NCI-H1930 (cell line): ENCODE measurements at places on chromosomes 6 and 20.

DNA sequence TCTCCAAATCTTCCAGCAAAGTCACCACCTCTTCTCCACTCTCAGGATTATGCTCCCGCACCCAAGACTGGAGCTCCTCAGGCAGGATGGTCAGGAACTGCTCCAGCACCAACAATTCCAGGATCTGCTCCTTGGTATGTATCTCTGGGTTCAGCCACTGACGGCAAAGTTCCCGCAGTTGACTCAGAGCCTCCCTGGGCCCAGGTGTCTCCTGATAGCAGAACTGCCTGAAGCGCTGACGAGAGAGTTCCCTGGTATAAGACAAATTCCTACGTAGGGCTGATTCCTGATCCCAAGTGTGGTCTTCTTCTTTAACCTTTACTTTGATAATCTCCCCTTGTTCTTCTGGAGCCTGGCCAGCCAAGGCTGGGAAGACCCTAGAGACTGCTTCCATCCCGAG, 60.6 kb downstream of the GPX5 start:
- DNase-seq, result no peak

DNA sequence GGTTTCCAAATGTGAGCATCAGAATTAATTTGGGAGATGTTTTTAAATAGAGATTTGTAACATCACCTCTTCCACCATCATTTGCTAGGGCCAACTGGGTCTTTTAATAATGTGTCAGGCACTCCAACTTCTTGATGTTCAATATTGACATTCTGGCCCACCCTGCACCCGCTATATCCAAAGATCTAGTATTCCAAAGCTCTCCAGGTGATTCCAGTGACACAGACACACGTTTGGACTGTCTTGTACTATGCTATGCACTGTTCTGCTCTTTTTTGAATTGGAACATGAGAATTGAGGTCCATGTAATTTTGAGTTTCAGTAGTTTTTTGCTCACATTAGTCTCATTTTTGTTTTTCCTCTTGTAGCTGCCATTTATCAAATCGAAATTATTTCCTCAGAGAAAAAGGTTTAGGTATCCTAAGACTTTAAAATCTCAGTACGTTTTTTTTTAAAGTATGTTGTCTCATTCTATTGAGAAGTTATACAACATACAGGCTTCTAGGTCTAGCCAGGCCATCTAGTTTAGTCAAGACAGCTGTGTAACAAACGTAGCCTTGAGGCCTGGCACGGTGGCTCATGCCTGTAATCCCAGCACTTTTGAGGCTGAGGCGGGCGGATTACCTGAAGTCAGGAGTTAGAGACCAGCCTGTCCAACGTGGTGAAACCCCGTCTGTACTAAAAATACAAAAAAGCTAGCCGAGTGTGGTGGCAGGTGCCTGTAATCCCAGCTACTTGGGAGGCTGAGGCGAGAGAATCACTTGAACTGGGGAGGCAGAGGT, 3.1 kb downstream of the BICRAL start:
- DNase-seq, result no peak

- no peak for DNase-seq
Observed at GRCh38 chr20:19858466-19859371, 100.7 kb downstream of the RIN2 start.

DNA sequence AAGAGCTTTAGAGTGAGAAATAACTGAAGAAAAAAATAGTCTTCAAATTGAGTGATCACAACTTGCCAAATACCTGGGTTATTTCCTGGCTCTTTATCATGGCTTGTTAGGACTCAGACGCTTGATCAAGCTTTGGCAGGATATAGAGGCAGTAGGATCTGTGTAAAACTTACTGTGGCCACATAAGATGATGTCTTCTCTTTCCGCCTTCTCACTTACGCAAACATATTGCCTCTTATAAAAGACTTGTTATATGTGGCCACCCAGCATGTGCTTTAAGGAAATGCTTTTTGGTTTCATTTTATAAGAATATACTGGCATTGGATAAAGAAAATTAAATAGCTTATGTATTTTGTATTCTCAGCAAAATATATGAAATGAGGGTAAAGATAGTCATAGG, 101.8 kb upstream of the AKIRIN2 start:
- DNase-seq, result no peak

- no peak for DNase-seq
Observed at GRCh38 chr6:3296537-3296936, 37.8 kb downstream of the PSMG4 start.

DNA sequence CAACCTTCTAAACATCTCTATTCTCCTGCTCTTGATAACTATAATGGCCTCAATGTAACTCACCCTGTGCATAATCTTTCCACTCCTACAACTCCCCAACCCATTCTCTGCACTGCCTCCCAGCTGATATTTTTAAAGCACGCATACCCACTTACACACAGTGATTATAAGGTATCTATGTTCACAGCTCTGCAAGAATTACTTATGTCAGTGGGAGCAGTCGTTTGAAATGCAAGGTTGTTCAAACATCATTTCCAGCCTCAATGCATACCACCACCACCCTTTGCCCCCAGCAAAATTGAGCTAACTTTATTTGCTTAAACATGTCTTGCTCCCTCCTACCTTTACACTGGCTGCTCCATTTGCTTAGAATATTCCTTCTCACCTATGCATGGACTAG, 506.0 kb downstream of the RFPL4B start:
- no peak for DNase-seq

DNA sequence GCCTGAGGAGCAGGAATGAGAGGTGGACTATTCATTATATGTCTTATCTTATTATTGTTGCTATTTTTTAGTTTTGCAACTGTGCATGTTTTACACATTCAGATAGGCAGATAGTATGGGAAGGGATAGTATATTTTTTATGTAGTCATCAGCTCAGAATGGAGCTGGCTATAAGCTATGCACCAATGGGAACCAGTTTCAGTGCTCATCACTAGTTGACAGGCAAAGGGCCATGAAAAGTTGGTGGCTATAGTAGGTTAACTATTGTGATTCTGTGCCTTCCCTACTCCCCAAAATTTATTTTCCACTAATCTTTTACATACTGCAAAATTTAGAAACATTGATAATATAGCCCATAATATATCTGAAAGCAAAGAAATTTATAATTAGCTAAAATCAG, 5.3 kb upstream of the UBD start:
- DNase-seq, result no peak

GRCh38 chr6:159450815-159451465, 242.1 kb downstream of the SOD2 start:
- DNase-seq, result no peak

GRCh38 chr6:33840048-33840926, 36.5 kb upstream of the MLN start:
- DNase-seq, result no peak

DNA sequence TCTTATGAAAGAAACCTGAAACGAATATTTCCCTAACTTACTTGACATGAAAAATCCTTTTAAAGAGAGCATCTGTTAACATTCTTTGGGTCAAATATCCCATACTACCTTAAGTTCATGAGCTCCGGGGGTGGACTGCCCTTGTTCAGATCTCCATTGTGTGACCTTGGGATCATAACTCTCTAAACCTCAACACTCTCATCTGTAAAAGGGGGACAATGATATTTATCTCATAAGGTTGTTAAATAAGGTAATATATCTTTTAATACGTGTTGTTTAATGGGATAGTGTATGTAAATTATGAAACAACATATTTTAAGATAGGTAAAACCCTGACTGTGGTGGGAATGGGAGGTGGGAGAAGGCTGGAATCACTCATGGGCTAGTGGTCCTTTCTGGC, 326.3 kb downstream of the FARS2 start:
- no peak for DNase-seq

DNA sequence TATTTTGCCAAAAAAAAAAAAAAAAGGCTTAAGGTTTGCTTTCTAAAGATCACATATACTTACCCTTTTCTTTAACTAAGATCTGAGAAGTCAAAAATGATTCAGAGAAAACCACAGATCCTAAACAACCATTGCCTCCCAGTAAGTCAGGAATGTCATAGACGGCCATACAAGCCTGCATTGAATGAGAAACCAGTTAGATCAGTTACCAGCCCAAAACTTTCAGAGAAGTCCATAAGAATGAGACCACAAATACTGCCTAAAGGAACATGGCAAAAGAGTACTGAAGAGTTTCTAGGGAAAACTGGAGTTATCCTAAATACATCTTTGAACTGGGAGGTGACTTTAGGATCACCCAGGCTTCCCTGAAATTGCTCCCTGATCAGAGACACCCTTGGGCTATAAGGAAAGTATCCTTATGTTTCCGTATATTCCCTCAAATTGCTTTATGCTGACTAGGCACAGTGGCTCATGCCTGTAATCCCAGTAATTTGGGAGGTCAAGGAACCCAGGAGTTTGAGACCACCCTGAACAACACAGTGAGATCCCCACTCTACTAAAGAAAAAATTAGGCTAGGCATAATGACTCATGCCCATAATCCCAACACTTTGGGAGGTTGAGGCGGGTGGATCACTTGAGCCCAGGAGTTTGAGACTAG, 79.4 kb upstream of the SLC4A11 start:
- DNase-seq, result no peak

- DNase-seq, result no peak
Observed at GRCh38 chr20:1563598-1563997, 6.1 kb upstream of the SIRPD start.

DNA sequence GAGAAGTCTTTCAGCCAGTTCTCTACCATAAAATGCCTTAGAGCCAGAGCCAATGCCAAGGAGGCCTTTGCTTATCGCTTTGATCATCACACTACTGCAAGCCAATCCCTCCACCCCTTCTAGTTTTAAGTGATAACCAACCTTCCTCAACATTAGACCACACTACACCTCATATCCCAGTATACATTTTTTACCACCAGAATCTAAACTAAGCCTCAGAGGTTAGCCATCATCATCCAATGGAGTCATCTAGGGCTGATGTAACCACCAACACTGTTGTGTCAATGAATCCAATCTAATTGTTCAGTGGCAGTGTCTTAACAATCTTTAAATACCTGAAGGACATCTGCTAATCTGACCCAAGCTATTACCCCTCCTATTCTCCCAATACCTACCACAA, 6.4 kb downstream of the ZUP1 start:
- DNase-seq, result no peak

- DNase-seq, result no peak
Observed at GRCh38 chr6:21958428-21958827, 338.4 kb downstream of the PRL start.

DNA sequence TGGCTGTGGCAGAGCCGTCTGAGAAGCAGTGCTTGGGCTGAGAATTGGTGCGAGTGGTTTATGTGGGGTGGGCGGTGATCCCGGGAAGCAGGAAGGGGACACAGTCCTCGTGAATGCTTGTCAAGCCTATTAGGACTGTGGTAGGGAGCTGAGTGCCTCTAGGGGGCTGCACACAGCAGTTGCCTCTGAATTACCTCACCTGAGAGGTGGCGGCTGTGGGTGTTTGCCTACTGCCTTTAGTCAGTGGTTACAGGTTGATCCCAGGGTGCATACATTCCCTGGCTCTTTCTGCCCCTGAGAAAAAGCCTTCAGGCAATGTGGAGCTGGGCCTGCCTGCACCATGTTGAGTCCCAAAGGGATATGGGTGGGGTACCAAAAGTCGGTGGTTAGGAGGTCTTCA, 5.2 kb downstream of the AP5S1 start:
- no peak for DNase-seq

- DNase-seq, result no peak
Observed at GRCh38 chr6:3321875-3322274, 63.1 kb downstream of the PSMG4 start.

DNA sequence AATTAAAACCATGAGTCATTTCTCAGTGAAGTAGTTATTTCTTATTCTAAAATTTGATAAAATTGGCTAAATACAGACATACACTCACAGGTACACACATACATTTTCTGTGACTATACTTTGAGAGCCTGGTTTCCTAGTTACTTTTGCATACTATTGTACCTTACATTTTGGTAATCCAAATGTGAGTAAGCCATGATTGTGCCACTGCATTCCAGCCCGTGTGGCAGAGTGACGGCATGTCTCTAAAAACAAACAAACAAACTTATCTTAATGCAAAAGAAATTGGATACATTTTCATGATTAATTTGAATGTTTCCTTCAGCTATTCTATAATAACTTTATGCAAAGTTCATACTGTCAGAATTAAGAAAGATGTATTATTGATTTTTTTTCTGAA, 628.8 kb downstream of the GRIK2 start:
- DNase-seq, result no peak

- DNase-seq, result no peak
Observed at GRCh38 chr6:111844921-111845320, 28.3 kb downstream of the FYN start.

- DNase-seq, result no peak
Observed at GRCh38 chr20:48789185-48789668, 38.6 kb downstream of the PREX1 start.

GRCh38 chr6:17653198-17653882, 53.2 kb downstream of the FAM8A1 start:
- no peak for DNase-seq

- peak; percentile 80 for DNase-seq
Observed at GRCh38 chr20:44384423-44385027, 29.0 kb downstream of the HNF4A start.

GRCh38 chr20:29079769-29080690, 2177.4 kb upstream of the DEFB115 start:
- DNase-seq, result no peak

DNA sequence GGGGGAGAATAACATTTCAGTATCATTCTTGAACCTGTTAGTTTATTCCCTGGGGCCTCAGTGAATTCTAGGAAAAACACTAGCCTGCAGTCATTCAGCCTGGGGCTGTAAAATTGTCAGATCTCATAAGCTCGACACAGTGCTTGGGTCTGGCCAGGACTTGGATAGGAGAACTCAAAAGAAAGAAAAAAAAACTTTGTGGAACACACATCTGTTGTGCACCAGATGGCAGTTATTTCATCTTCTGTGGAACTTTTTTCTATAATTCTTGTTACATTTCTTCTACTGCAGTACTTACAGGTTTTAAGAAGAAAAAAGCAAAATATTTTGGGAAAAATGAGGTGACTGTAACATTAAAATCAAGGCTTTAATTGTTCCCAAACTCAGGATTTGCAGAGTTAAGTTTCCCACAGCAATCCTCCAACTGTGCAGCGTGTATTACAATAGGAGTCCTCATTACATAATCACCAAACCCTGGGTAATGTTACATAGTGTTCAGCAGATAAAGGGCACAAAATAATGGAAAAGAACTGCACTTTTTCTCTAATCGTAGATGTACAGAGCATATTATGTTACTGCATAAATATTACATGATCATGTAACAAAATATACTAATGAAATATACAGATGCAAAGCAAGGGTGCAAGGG, 531.1 kb upstream of the CITED2 start:
- no peak for DNase-seq

- no peak for DNase-seq
Observed at GRCh38 chr6:167499161-167499660, 174.3 kb downstream of the TTLL2 start.
